Psoas muscle (tissue), 8 donors: ENCODE measurements at places on chromosomes 6 and 20. TPM values are rescaled to one million over a fixed set of nuclear protein-coding genes. Genes with fewer than 3 reads are reported as not detected.

Gene C6orf15
- total RNA-seq: not detected

DNA sequence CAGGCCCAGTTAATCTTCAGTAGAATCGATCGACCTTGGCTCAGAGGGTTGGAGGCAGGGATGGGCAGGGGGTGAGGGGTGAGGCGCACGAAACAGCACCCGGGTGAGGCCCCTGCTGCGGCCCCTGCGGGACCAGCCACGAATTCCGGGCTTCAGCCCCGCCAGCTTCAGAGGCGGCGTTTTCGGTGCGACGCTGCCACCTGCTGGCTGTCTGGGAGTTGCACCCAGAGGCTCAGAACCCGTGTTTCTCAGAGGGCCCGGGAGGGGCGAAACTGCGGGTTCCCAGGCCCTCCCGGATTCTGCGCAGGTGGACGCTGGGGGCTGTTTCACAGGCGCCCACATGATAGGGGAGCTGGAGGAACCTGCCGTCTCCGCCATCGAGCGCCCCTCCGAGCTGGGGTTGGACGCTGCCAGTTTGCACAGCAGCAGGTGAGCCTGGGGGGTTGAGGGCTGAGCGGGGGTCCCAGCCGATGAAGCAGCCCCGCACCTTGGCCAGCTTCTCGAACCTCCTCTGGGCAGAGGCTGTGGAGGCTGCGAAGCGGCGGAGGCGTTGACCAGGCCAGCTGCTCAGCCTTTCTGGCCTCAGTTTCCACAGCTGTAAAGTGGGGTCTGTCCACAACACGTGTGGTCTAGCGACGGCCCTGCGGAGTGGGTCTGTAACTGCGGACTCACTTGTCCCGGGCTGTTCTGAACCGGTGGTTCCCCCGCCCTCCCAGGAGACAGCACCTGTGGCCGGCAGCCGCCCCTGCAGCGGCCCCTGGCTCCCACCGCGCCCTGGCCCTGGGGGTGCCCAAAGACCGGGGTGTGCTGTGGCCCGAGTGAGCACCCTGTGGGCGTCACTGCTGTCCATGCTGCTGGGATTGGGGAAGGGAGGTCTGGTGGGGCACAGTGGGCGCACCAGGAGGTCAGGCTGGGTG, 2.5 kb upstream of the BHLHE23 start:
- peak; percentile 87 for DNase-seq

GRCh38 chr6:108904741-108905140, 56.5 kb downstream of the ARMC2 start:
- DNase-seq: no peak

DNA sequence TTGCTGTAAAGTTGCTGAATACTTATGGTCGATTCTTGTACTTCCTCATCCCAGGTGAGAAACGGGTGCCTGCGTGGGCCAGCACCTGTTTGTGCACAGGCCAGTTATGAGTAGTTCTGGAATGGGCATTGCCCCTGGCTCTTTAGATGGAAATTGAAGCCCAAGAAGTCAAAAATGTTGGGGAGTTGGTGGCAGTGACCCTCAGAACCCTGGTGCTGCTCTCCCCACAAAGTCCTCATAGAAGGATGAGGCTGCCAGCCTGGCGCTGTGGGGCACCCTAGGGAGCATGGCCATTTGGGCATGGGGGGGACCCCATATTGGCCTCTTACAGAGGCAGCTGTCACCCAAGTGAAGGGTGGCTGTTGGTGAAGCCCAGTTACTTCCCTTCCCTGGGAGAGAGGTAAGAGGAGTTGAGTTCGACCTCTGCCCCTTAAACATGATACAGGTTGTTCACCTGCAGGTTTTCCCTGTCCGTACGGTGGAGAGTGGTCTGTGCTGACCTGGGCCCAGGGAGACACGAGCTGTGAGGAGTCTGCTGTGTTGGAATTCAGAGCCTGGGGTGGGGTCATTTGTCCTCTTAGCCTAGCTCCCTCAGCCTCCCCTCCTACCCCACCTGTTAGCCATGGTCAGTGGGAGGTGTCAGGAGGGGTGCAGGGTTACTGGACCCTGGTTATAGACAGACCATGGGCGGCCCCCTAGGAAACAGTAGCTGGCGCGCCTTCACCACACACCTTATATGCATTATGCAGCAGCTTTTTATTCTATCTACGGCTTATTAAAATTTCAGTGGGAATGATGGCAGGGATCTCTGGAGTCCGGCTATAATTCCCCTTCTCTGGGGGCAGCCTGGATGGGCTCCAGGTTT, 4.9 kb downstream of the HMGA1 start:
- no peak for DNase-seq

DNA sequence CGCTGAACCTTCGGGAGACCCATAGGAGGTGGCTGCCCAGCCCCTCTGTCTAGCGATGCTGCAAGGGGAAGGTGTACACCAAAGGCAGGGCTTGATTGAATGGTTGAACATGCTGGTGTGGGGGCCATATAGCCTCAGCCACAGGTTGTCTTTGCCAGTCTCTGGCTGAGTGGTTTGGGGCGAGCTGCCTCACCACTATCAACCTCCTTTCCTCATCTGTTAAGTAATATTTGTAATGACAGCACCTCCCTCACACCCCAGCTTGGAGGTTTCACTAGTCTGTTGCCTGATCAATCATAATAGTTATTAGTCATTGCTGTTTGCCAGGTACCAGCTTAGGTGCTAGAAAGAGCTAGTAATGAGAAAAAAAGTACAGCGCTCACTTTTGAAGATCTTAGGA, 11.8 kb upstream of the ZNF831 start:
- no peak for DNase-seq

DNA sequence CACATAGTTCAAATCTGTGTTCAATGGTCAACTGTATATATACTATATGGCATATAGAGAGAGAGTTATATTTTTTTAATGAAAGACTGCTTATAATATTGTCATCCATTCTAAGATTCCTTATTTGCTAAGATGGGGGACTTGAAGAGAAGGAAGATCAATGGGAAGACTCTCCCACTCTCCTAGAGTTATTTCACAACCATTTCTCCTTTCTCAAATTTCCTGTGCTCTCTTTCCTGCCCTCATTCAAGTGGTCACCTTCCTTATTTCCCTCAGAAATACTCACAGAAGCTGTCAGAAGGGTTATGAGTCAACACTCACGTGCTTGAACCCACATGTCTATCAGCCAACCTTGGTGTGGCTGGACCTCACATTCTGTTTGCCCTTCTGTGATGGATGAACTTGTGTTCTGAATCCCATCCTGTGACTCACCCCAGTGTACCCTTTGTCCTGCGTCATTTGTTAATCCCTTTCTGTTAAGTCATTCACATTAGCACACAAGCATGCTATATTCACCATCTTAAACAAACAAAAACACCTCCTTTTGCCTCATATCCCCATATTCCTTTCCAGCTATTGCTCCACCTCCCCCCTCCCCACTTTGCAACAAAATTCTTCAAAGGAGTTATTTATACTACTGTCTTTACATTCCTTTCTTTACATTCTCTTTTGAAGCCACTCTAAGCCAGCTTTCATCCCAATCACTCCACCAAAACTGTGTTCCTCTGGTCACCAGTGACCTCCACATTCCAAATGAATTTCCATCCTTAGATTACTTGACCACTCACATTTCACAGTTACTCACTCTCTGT, 279.3 kb upstream of the TCF21 start:
- no peak for DNase-seq

Gene MUCL3
- total RNA-seq: not detected

Gene CD40
- total RNA-seq: 5.0 TPM

- DNase-seq: no peak
Measured at GRCh38 chr6:147806697-147807096, 298.2 kb downstream of the SAMD5 start.

GRCh38 chr6:1802491-1803395, 193.0 kb downstream of the FOXC1 start:
- no peak for DNase-seq
